ENCODE measurements at places on chromosomes 12 and 14.

GRCh38 chr12:77231501-77231918 lies 166.1 kb upstream of the E2F7 start:
- no peak for DNase-seq

DNA sequence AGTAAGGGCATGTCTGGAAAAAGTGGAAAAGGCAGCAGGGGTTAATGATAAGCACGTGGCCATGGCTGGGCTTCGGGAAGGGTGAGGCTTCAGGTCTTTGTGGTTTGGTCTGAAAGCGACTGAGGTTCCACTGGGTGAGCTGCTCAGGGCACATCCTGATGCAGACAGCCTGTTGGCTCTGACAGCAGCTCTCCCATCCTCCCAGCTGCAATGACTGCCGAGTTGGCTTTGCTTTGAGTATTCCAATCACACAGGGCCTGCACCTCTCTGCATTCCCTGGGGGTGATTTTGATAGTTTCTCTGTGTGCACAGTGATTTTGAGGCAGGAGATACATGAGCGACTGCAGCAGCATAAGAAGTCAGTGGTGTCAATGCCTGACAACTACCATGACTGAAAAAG lies 390.7 kb downstream of the APAF1 start:
- DNase-seq, result no peak

DNA sequence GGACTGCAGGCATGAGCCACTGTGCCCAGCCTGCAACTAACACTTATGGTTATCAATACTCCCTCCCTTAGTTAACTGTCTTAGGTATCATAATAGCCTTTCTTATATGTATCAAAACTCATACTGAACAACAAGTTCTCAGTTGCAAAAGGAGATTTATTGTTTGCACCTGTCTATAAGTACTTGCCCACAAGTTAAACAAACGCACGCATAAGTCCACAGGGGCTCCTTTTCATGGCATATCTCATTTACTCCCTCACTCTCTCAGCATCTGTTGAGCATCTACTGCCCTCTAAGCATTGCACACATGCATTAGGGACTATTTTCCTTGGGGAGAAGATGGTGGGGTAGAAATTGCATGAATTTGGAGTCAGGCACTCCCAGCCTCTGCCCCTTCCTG lies 46.7 kb upstream of the CORO1C start:
- DNase-seq, result no peak

- DNase-seq, result peak; percentile 25
Measured at GRCh38 chr12:870378-870777, 79.1 kb downstream of the RAD52 start.

- DNase-seq, result no peak
Measured at GRCh38 chr12:8734873-8735381, 37.1 kb downstream of the RIMKLB start.

All from CD4-positive, alpha-beta T cell treated with Interleukin-15 for 4 hours (primary cell).